Osteoblast (primary cell): ENCODE measurements at places on chromosomes 1 and 21. TPM values are rescaled to one million over a fixed set of nuclear protein-coding genes. Genes with fewer than 3 reads are reported as not detected.

- no peak for DNase-seq
- no peak overlapping the region for H3K4me3 ChIP-seq
- no peak overlapping the region for H3K27ac ChIP-seq
- H3K4me1 ChIP-seq, result no peaks in the 10 kb centered on the region
- no peaks in the 10 kb centered on the region for H3K27me3 ChIP-seq
- H3K36me3 ChIP-seq, result no peaks in the 10 kb centered on the region
Observed at GRCh38 chr1:156516821-156517220, 16.2 kb upstream of the MEF2D start.

DNA sequence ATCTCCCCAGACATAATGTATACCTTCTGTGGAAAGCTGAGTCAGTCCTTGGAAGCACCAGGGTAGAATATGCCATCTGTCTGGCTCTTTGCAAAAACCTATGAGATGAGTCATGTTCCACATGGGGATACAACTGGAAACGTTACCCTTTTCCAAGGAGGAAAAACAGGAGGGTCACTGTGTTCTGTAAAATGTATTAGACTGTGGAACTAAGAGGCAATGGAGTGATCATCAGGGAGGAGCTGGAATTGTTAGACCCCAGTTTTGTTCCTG, 16.1 kb upstream of the PSMD4 start:
- H3K27me3 ChIP-seq, result no peaks in the 10 kb centered on the region
- peaks cover 91% of the 10 kb centered on the region for H3K36me3 ChIP-seq
- peaks cover 17% of the 10 kb centered on the region for H3K4me1 ChIP-seq

DNA sequence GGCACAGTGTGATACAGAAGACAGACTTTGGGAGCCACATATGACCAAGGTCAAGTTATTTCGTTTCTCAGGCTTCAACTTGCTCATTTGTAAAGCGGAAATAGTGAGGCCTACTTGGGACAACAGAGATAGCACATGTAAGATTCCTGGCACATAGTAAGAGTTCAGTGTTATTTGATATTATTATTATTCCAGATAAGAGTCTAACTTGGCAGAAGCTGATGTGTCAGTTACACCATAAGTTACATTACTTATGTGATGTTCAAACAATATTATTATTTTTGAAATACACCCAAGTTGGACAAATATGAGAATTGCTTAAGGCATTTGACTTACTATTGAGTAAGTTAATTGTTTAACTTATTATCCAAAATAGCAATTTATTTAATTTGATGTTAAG, 10.2 kb upstream of the CYP4X1 start:
- H3K36me3 ChIP-seq, result no peaks in the 10 kb centered on the region
- H3K27ac ChIP-seq, result no peak overlapping the region
- DNase-seq, result no peak
- no peak overlapping the region for H3K4me3 ChIP-seq

DNA sequence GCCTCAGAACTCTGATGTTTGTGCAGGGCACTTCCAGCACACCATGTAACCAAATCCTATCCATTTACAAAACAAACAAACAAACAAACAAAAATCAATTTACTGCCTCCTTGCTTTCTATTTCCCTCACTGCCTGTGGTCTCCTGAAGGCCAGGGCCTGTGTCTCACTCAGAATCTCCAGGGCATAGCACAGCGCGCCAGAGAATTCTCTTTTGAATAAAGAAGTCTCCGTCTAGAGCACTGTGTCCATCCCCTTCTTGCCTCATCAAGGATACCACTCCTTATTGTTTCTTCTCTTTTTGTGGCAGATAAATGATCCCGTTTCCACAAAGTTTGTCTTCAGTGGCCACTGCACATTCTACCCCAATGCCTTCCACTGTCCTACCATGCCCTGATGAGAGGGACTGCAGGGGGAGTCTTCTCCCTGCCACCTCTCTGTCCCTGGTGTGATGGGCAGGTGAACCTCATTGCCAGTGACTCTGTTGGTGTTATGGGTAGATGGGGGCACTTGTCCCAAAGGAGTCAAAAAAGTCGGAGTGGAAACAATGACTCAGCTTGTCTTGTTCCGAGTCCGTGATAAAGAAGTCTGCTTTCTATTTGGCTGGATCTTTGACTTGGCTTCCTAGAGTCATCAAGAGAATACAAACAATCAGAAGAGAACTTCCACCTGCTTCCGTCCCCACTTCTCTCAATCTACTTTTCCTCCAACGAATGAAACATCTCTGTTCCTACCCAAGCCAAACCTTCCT, 30.0 kb downstream of the XCL2 start:
- H3K4me3 ChIP-seq, result no peak overlapping the region
- no peak overlapping the region for H3K27ac ChIP-seq
- H3K4me1 ChIP-seq, result no peaks in the 10 kb centered on the region
- no peaks in the 10 kb centered on the region for H3K36me3 ChIP-seq
- peaks cover 3% of the 10 kb centered on the region for H3K27me3 ChIP-seq

GRCh38 chr1:203531063-203531462, 37.1 kb downstream of the OPTC start:
- peaks cover 41% of the 10 kb centered on the region for H3K4me1 ChIP-seq
- no peaks in the 10 kb centered on the region for H3K36me3 ChIP-seq
- no peak overlapping the region for H3K4me3 ChIP-seq
- no peak for DNase-seq

GRCh38 chr1:243475966-243476365, 220.1 kb downstream of the SDCCAG8 start:
- H3K4me3 ChIP-seq, result no peak overlapping the region
- H3K27ac ChIP-seq, result no peak overlapping the region
- H3K4me1 ChIP-seq, result peaks cover 12% of the 10 kb centered on the region
- no peak for DNase-seq

GRCh38 chr1:150876119-150876454, 312 bp downstream of the ARNT start:
- peak overlapping the region; percentile 92 for H3K4me3 ChIP-seq
- DNase-seq, result peak; percentile 57
- H3K36me3 ChIP-seq, result peaks cover 12% of the 10 kb centered on the region
- peaks cover 34% of the 10 kb centered on the region for H3K4me1 ChIP-seq

DNA sequence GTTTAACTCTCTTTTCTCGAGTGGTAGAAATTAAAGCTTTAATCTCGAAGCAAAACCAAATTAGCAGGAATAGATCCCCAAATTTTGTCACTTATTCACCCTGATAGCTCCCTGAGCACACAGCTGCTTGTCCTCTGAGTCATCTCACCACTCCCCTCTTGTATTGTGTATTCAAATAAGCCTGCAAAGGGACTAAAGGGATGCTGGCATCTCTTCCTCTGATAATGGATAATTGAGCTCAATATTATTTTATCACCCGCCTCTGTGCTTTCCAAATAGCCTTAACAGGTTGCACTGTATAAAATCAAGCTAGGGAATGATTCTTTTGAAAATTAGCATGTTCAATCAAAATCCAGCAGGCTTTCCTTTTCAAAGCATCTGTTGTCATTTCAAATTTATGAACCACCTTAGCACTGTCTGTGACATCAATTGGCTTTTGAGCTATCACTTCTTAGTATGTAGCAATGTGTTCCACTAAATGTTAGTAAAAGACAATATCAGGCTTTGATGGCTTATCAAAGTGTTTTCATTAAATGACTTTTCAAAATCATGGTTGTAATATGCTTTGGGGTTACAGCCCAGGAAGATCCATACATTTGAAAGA, 561.6 kb downstream of the PLA2G4A start:
- H3K36me3 ChIP-seq, result no peaks in the 10 kb centered on the region
- H3K27me3 ChIP-seq, result no peaks in the 10 kb centered on the region
- H3K4me1 ChIP-seq, result no peaks in the 10 kb centered on the region
- no peak for DNase-seq

DNA sequence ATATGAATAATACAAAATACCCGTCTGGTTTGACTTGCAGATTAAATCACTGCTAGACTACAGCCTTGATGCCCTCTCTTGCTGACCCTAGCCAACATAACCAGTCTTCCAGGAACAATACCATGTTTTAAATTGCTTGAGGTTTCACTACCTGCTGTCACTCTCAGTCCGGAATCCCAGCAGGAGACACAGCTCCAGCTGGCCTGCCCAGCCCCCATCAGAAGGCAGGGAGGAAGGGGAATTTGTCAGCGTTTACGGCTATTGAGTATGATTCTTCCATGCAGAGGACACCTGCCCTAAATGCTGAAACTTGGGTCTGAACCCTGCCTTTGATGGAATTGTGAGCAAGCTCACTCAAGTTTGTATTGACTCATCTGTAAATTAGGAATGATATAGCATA, 33.0 kb downstream of the ZNF496 start:
- no peak overlapping the region for H3K4me3 ChIP-seq
- no peaks in the 10 kb centered on the region for H3K27me3 ChIP-seq
- H3K4me1 ChIP-seq, result peaks cover 18% of the 10 kb centered on the region
- peaks cover 24% of the 10 kb centered on the region for H3K36me3 ChIP-seq

DNA sequence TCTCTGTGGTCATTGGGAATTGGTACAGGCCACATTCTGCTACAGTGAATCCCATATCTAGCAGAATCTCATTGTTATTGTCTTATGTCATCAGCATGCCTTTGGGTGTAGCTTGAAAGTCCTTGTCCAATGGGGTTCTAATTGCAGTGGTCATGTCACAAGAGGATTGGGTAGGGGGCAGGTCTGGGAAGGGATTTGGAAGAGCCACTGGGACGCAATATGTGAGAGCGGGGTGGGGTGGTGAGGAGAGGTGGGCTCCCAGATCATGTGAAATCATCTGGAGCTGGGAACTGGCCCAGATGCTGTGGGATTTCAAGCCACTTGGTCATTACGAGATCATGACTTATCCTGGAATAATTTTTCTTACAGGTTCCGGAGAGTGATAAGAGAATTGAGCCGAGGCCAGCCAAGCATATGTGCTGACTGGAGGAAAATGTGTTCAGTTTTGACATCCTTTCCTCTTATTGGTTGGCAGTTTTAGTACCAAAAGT, 16.3 kb downstream of the CNIH3 start:
- no peaks in the 10 kb centered on the region for H3K27me3 ChIP-seq
- H3K4me3 ChIP-seq, result no peak overlapping the region
- H3K27ac ChIP-seq, result peak overlapping the region; percentile 68
- DNase-seq, result peak; percentile 89

DNA sequence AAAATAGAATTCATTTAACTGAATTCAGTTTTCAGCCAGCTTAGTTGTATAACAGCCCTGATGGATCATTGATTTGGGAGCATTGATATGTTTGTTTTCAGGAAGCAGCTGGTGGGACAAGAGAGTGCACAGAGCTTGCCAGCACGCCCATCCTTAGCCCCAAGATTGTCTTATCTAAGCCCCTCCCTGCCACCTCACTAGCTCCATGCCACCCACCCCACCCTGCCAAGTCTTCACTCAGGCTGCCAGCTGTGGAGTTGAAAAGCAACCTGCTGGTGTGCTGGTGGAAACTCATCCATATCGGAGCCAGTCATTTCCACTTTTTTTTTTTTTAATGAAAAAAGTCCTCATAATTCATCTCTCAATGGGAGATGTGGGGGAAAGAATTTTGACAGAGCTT, 11.8 kb downstream of the KIRREL1 start:
- H3K4me3 ChIP-seq, result no peak overlapping the region
- no peaks in the 10 kb centered on the region for H3K27me3 ChIP-seq
- peaks cover 98% of the 10 kb centered on the region for H3K4me1 ChIP-seq
- DNase-seq, result no peak

DNA sequence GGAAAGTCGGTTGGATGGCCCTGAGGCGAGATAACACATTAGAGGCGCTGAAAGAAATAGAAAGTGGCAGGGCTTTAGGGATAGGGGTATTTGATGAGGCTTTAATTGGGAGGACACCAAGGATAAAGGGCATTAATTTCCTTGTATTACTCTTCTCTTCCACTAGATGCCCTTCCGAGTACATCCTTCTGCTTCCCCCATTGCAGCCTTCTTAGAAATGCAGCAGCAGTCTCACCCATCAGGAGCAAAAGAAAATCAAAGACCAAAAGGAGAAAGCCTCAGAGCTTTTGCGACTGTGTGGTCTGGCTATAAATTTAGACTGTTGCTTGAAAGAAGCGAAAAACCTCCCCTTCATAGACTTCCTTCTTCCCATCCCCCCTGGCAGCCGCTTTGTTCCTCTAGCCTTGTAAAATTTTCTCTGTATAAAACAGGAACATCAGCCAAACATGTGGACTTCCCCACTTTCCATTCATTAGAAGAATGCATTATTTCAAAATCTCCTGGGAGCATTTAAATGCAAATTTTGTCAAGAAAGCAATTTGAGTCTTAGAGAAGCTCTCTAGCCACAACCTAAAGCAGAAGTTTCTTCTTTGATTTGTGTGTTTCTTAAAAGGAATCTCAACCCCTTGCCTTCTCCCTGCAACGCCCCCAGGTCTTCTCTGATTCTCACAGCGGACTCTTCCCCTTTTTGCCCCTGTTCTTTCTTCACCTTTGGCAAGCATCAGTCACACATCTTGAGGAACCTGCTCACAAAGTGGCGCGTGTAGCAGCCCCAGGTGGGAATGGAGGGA, 76.6 kb downstream of the NDUFS5 start:
- H3K27ac ChIP-seq, result peak overlapping the region; percentile 88
- DNase-seq, result peak; percentile 93
- H3K4me3 ChIP-seq, result no peak overlapping the region
- peaks cover 43% of the 10 kb centered on the region for H3K4me1 ChIP-seq

KRTAP22-2 gene
- not detected in 2 replicates for total RNA-seq

SLC37A1 gene
- total RNA-seq, result 5.9 and 6.9 TPM in 2 replicates

NMNAT2 gene
- total RNA-seq, result 2.5 and 5.6 TPM in 2 replicates

S100A8 gene
- not detected in 2 replicates for total RNA-seq

DONSON gene
- 10.9 and 17.4 TPM in 2 replicates for total RNA-seq

ETNK2 gene
- 0.72 and 1.2 TPM in 2 replicates for total RNA-seq

ZBTB8A gene
- 9.8 and 10.6 TPM in 2 replicates for total RNA-seq

SPRR1B gene
- total RNA-seq, result not detected in 2 replicates

SPTA1 gene
- total RNA-seq, result under 0.01 TPM in 2 replicates

SPOCD1 gene
- total RNA-seq, result 58.6 and 67.8 TPM in 2 replicates

KRTAP11-1 gene
- total RNA-seq, result not detected in 2 replicates

FNDC5 gene
- 0.36 TPM in 1 of 2 replicates, not detected in the other for total RNA-seq
